Activated CD4-positive, CD25-positive, alpha-beta regulatory T cell treated with anti-CD3 and anti-CD28 coated beads, Interleukin-2, amount 50 U/mL, for 24 hours (primary cell): ENCODE measurements at places on chromosomes 6 and 20.

DNA sequence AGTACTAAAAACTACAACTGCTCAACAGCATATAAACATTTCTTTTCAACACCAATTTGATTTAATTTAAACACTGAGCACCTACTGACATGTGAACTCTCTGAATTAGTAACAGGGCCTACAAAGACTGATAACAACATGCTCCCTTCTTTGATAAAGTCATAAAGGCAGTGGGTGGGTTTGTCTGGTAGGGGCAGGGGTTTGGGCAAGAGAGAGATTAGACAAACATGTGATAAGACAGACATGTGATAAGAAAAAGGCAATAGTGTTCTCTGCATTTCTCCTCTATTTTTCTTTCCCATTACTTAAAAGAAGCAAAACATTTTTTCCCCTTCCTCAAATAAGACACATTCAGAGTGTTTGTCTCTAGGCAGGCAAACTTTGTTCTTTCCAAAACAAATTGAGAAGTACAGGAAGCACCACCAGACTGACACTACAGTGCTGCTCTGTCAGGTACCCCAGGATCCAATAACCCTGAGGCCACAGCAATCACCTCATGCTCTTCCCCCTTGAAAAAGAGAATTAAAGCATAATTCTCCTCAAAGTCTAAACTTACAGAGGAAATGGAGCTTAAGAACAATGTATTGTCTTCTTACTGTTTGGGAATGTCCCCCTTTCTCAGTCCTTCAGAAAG, 11.9 kb downstream of the C6orf52 start:
- ATAC-seq, result no peak

- ATAC-seq, result no peak
Measured at GRCh38 chr6:149777624-149778023, 28.1 kb downstream of the PCMT1 start.

- no peak for ATAC-seq
Measured at GRCh38 chr6:133957227-133957626, 4.2 kb downstream of the TBPL1 start.

DNA sequence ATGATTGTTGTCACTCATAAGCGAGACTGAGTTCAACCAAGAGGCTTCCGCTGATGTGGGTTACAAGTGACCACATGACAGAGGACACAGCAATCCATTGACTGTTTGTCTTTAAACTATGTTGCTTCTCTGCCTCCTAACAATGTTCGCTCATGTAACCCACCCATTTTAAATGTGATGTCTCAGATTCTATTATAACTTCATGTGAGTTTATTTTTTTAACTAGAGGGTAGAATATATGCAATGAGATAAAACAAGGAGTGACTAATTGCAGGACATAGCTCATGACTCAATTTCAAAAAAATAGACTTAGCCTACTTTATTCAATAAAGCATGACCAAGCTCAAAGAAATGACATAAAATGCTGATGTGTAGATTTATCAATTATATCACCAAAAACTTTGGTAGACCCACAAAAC, 119.2 kb upstream of the SASH1 start:
- no peak for ATAC-seq

DNA sequence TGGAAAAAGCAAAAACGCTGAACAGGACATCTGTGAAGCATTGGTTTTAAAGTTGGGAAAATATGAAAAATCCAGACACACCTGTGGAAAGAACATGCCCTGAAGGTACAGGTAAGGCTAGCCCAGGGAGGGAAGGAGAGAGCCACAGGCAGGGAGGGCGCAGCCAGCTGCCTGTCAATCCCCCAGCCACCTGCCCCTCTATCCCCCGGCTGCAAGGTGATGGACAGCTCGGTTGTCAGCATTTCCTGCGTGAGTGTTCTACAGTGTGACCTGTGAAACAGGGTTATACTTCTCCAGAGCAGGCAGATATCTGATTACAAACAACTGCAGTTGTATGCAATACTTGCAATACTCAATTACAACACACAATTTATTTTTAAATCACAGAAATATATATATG, 358.1 kb downstream of the SMOC2 start:
- ATAC-seq, result no peak

DNA sequence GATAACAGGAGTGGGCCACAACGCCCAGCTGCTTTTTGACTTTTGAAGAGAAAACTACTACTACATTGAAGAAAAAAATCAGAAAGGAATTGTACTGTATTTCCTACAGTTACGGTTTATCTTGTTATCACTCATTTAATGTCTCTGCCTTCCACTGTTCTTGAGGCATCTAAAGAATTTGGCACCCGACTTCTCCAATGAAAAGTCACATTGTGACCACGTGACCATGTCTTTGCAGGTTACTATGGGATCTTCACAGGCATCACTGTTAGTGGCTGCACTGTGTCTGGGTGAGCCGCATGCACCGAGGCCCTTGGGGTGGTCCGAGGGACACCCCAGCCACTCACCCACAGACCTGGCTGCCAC, 26.8 kb downstream of the RRBP1 start:
- no peak for ATAC-seq

GRCh38 chr20:35196313-35196712, 24.4 kb downstream of the PROCR start:
- ATAC-seq, result no peak

DNA sequence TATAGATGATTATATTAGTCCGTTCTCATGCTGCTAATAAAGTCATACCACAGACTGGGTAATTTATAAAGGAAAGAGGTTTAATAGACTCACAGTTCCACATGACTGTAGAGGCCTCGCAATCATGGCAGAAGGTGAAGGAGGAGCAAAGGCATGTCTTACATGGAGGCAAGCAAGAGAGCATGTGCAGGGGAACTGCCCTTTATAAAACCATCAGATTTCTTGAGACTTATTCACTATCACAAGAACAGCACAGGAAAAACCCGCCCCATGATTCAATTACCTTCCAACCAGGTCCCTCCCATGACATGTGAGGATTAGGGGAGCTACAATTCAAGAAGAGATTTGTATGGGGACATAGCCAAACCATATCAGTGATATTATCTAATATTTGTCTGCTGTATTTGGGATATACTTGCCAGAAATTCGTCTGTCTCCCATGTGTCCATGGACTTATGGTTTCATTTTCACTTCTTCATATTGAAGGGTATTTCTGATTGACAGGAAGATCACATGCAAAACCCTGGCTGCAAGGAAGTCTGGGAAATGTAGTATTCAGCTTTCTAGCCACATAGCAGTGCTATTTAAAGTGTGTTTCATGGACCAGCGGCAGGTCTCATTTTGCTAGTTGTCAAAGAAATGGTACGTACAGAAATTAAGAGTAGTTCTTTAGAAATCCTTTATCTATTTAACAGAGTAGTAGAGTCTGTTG, 50.5 kb upstream of the PAK5 start:
- no peak for ATAC-seq

DNA sequence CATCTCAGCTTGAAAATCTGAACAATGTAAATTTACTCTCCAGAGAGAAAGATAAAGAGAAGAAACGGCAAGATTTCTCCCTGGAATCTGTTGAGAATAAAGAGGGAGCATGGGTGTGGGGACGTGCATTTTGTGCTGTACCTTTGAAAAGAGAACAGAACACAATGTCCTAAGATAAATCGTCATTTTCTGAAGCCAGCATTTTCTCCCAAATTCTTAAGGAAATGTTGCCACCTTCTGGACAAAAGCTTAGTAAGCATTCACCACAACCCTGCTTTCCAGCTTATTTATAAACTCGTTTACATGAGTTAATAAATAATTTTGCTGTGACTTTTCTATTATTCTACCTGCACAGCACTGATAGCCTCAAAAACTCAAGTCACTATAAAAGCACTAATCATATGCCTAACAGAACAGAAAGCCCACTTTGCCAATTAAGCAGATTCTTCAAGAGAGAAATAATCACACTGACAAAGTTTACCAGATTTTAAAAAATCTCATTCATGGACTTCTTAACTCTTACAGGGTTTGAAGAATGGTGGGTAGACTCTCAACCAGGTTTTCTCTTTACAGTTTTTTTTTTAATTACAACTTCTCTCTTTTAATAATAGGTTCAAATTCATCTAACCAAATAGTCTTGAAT, 155.8 kb downstream of the MBOAT1 start:
- ATAC-seq, result no peak

GRCh38 chr6:52994839-52995088, 320 bp downstream of the GSTA4 start:
- peak; percentile 2 for ATAC-seq

DNA sequence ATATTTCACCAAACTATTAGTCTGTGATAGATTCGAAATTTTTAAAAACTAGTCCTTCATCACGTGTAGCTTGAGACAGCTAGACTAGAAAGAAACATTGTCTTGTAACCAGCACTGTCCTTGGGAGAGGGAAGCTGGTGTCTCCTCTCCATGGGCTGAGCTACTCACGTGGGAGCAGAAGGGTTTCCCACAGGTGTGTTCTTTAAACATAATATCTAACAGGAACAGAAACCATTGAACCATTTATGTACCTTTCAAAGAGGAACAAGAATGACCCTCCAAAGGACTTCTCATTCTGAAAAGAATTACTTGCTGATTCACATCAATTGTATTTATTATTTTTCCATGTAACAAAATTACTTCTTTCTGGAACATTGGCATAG, 72.4 kb upstream of the SYNJ2 start:
- no peak for ATAC-seq

DNA sequence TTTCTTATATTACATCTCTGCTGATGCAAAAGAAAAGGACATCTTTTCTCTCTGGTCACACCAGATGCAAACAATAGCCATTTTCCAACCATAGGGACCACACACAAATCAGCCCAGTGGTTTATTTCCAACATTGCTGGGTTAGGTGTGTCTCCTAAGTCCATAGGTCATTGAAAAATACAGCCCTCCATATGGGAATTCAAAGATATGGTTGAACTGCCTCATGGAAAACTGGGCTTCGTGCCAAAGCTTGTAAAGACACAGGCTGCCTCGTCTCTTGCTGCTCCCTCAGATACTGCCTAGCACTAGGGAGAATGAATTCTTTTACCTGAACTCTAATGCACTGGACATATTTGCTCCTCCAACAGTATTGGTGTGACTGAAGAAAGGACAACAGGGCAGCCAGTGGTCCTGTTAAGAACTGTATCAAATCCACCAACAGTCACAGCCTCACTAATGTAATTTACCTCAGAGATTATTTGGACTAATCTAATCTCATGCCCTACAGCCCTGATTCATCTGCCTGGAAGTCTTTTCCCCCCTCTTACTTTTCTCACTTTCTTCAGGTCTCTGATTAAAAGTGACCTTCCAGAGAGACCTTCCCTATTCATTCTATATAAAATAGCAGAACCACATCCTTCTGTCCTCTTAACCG, 48.3 kb upstream of the TBC1D32 start:
- no peak for ATAC-seq

DNA sequence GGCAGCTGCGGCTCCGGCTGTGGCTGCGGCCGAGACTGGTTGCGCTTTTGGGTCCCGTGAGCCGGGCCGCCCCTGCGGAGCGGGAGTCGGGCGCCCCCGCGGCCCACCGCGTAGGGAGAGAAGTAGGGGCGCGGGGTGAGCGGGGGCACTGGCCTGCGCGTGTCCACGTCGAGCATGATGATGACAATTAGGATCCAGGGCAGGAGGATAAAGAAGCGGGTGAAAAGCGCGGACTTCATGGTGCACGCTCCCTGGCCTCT, 739 bp downstream of the B3GAT2 start:
- ATAC-seq, result no peak

- ATAC-seq, result no peak
Measured at GRCh38 chr6:158564243-158565121, 4.6 kb downstream of the TMEM181 start.

GRCh38 chr6:109747221-109747620, 56.1 kb downstream of the FIG4 start:
- no peak for ATAC-seq

DNA sequence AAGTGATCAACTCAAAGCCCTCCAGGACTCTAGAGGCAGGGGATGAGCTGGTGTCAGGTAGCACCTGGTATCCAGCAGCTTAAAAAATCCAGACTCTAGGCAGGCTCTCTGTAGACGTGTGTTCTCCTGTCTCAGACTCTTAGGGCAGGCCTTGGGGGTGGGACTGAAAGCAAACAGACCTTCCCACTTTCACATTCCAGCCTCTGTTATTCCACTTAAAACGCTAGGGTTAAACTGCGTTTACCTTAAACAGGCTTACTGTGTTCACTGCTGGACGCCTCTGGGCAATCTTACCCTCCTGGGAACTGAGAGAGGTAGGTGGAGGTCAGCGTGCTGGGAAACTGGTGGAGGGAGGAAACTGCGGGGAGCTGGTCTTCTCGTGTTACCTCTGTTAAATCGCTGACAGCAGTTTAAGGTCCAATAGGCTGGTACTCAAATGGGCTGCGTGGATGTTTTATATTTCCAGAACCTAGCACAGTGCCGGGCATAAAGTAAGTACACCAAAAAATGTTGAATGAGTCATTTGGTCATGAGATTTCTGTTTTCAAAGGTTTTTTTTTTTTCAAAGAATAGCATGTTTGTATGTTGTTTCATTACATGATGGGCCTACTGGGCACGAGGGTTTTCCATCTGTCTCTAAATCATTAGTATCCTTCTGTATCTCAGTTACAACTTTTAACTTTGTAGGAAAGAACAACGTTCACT, at the start of gene GCNT2:
Gene GCNT2 (plus strand): TSS at position 248 of the 705 bp plus-strand sequence. CDS start 7,561 bp downstream, outside the sequence.
- ATAC-seq, result no peak

- no peak for ATAC-seq
Measured at GRCh38 chr20:38393259-38393658, 41.9 kb downstream of the SNHG17 start.

DNA sequence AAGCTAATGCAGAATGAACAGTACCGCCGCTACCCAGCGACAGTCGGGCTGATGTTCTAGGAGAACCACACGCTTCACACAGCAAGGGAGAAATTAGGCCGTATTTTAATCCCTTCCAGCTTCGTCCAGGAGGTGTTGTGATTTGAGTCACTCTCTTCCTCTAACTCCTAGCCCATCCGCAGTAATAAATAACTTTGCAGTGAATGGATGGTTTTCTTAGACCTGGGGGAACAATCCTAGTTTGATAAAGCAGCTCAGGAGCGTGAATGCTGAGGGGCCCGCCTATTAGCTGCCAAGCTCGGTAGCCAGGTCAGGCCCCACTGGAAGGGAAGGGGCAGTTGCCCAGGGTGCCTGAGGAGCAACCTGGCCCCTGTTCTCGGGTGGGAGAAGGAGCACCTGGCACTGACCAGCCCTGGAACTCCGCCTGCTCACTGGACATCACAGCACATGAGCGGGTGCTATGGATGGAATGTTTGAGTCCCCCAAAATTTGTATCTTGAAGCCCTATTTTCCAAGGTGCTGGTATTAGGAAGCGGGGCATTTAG, 146.0 kb upstream of the AFDN start:
- no peak for ATAC-seq

GRCh38 chr6:112019589-112019988, 34.3 kb upstream of the CCN6 start:
- no peak for ATAC-seq

- no peak for ATAC-seq
Measured at GRCh38 chr6:149895048-149895590, 2.8 kb downstream of the RAET1E start.

- ATAC-seq, result no peak
Measured at GRCh38 chr6:152401978-152402377, 235.2 kb downstream of the SYNE1 start.

GRCh38 chr6:30820193-30820592, 64.1 kb upstream of the DDR1 start:
- ATAC-seq, result no peak
